ENCODE measurements at places on chromosomes 11 and 22.

GRCh38 chr22:43905681-43906080 is 13.9 kb upstream of the PNPLA5 start:
- no peak for DNase-seq

GRCh38 chr22:25027959-25028840 is 75.7 kb downstream of the KIAA1671 start:
- no peak for DNase-seq

DNA sequence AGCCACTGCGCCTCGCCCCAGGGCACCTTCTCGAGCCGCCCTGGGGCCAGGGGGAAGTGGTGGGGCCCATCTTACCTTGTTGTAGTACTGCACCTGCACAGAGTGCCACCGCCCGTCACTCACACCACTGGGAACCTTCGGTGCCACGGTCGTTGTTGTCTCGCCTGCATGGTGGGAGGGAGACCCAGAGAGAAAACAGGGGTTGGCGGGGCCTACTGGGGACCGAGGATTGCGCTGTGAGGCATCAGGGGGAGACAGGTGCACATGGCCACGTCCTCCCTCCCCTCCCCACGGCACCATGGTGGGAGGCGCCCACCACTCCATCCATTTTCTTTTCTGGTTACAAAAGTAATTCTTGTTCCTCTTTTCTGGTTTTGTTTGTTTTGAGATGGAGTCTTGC is 97.8 kb downstream of the TRMU start:
- DNase-seq = no peak

- no peak for DNase-seq
These were observed 50.3 kb upstream of the GLYAT start for GRCh38 chr11:58782066-58782465.

DNA sequence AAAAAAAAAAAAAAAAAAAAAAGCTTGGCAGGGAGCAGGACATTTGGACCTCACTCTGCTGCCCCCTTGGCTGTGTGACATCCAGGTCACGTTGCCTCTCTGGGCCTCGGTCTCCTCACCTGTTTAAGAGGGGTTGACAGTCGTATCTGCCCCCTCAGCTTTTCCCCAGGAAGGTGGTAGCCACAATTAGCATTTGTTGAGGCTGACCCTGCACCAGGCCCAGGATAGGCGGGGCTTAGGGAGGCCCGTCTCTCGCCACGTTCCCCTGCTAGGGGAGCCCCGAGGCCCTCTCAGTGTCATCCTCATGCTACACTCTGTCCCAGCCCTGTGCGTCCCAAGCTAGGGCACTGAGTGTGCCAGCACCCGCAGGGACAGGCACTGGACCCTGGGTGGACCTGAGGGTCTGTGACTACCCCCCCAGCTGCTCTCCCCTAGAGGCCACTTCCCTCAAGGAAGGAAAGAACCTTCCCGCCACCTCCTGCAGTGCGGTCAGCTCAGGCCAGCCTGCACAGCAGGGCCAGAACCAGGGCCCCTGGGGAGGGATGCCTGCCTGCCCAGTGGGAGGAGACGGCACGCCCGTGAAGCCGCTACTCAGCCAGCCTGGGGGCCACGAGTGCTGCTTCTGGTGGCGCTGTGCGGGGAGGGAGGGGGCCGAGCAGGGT is 38.5 kb upstream of the PPARA start:
- DNase-seq = no peak

DNA sequence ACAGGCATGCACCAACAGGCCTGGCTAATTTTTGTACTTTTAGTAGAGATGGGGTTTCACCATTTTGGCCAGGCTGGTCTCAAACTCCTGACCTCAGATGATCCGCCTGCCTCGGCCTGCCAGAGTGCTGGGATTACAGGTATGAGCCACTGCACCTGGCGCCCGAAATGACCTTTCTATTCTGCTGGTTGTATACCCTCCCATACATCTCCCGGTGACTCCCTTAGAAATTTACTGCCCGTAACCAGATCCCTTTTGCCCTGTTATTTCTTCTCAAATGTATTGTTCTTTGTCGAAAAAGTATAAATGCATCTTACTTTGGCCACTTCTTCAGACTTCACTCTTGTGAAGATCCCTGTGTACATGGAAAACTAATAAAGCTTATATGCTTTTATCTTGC is 22.0 kb downstream of the MCHR1 start:
- no peak for DNase-seq

GRCh38 chr11:12552692-12553091 is 121.5 kb upstream of the TEAD1 start:
- DNase-seq = no peak

GRCh38 chr22:31944700-31945442 is 536 bp downstream of the YWHAH start:
- DNase-seq = no peak

DNA sequence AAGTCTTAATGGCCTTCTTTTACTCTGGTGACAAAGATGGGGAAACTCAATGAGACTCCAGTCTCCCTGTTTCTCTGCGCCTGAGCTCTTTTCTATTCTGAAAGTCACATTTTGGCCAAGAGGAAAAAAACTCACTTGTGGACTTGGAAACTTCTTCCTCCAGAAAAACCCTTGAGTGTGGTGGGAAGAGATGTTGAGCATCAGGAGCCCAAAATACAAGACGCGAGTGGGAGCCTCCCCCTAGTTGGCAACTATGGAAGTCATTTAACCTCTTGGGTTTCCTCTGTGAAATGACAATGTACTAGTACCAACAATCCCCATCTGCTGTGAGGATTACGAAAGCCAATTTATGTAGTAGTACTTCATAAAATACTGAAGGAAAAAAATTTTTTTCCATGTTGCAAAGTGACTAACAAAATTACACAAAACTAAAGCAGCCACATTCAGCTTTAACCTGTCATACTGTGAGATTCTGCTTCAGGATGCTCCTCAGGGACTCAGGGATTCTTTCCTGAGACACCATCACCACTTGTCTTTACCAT is 524 bp upstream of the SLC25A17 start:
- DNase-seq = no peak

DNA sequence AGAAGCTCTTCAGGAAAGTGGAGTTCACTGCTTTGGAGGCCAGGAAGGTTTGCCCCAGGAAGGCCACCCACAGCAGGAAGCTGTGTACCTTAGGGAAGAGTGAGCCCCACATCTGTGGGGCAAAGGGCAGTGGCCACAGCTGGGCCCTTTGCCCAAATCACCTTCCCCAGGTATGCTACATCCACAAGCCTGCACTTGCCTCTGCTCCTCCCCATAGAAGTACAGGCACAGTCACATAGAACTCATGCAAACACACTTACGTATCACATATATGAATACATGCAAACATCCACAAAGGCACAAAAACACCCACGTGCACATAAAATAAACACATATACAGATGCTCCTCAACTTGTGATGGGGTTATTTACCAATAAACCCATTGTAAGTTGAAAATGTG is 2.1 kb downstream of the TRIM29 start:
- no peak for DNase-seq

GRCh38 chr11:31824879-31825837 is 14.0 kb upstream of the PAX6 start:
- DNase-seq = no peak

- DNase-seq = no peak
These were observed 1.2 kb upstream of the LMO2 start for GRCh38 chr11:33892906-33893594.

DNA sequence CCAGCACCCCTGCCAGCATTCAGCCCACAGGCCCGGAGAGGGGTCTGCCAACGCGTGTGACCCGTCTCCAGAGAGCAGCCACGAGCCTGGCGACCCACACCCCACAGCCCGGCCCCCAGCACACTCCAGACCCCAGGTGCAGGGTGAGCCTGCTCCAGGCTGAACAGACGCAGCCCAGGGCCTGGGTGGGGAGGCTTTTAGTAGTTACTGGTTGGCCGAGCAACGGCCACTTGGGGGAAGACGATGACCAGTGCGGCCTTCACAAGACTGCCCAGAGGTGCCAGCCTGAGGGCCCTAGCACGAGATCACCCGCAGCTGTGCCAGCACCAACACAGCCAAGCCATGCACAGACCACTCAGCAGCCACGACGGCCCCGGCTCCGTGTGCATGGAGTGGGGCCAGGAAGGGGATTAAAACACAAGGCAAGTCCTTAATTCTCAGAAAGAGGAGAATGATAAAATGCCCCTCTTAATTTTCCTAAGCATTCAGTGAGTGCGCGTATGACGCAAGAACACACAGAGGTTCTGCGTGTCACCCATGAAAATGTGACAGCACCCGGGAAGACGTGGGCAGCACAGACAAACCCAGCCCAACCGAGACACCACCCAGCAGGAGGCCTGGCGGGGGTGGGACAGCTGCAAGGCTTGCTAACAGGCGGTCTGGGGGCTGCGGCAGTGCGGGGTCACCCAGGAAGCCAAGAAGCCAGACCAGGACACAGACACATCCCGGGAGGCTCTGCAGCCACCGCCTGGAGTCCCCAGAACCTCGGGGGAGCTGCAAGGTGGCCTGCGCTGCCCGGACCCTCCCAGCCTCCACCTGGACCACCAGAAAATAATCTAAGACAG is 47.6 kb downstream of the BRD1 start:
- no peak for DNase-seq

DNA sequence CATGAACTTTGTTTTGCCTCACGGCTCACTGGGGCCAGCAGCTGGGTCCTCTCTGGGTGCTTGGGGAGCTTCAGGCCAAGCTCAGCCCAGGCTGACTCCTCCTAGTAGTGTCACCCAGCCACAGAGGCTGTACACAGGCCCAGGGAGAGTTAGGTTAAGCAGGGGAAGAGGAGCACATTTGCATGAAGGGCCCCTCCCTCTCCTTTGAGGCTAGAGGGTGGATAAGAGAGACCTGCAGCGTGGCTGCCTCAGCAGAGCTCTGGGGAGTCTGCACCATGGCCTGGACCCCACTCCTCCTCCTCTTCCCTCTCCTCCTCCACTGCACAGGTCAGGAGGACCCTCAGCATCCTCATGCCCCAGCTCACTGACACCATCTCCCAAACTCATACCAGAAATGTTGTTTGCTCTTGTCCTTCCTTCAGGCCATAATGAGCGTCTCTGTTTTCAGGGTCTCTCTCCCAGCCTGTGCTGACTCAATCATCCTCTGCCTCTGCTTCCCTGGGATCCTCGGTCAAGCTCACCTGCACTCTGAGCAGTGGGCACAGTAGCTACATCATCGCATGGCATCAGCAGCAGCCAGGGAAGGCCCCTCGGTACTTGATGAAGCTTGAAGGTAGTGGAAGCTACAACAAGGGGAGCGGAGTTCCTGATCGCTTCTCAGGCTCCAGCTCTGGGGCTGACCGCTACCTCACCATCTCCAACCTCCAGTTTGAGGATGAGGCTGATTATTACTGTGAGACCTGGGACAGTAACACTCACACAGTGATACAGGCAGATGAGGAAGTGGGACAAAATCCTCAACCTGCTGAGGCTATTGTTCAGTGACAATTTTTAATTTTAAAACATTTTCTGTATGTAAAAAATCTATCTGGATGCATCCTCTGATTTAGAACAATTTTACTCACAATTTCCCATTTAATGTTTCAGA is 82.4 kb upstream of the VPREB1 start:
- DNase-seq = no peak

- DNase-seq = no peak
These were observed 31.8 kb upstream of the FCHSD2 start for GRCh38 chr11:73173755-73174494.

- DNase-seq = no peak
These were observed 49.7 kb downstream of the OTOG start for GRCh38 chr11:17596711-17597110.

All from T1000 (cell line).